ENCODE measurements at places on chromosomes 13 and 19.
A peak's percentile ranks its signal among the peaks of the same experiment; 100 is the strongest.

GRCh38 chr19:29547981-29548380, 22.2 kb downstream of the VSTM2B start:
- DNase-seq, result no peak

DNA sequence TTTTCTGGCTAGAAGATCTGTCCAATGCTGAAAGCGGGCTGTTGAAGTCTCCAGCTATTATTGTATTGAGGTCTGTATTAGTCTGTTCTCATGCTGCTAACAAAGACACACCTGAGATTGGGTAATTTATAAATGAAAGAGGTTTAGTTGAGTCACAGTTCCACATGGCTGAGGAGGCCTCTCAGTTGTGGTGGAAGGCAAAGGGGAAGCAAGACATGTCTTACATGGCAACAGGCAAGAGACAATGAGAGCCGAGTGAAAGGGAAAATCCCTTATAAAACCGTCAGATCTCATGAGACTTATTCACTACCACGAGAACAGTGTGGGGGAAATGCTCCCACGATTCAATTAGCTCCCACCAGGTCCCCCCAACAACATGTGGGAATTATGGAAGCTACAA, 980.4 kb downstream of the SLITRK5 start:
- no peak for DNase-seq

DNA sequence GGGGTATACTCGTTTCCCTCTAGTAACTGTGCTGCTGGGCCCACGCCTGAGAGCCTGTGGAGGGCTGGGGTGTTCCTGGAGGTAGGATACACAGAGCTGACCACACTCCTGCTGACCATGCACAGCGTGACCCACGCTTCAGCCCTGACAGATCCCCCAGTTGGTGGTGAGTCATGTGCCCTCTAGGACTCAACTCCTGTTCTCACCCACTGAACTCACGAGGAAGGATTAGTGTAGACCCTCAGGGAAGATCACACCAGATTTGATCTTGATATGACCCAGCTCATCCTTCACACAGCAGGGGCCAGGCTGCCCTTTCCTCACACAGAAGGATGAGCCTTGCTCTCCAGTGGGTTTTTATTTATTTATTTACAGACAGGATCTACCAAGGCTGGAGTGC, 13.3 kb upstream of the ACP7 start:
- no peak for DNase-seq

DNA sequence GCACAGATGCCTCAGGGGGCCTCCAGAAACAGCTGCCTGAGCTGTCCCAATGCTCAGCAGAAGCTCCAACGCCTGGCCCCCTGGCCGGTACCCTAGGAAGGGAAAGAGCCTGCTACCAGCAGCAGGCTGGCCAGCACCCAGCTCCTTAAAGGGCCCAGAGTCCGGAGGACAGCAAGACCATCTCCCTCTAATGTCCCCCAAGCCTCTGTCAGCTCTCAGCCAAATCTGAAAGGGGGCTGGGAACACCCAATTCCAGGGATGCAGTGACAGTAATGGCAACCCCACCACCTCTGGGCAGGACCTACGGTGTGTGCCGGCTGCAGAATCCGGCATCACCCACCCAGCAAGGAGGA, 4.2 kb downstream of the PPP6R1 start:
- DNase-seq, result no peak

- DNase-seq, result no peak
Observed at GRCh38 chr13:36975172-36975571, 24.0 kb downstream of the ALG5 start.

- DNase-seq, result no peak
Observed at GRCh38 chr19:18682807-18683108, 722 bp upstream of the CRTC1 start.

- no peak for DNase-seq
Observed at GRCh38 chr13:29379281-29379680, 216.2 kb downstream of the SLC7A1 start.

GRCh38 chr19:52094526-52095130, 937 bp downstream of the ZNF841 start:
- no peak for DNase-seq

DNA sequence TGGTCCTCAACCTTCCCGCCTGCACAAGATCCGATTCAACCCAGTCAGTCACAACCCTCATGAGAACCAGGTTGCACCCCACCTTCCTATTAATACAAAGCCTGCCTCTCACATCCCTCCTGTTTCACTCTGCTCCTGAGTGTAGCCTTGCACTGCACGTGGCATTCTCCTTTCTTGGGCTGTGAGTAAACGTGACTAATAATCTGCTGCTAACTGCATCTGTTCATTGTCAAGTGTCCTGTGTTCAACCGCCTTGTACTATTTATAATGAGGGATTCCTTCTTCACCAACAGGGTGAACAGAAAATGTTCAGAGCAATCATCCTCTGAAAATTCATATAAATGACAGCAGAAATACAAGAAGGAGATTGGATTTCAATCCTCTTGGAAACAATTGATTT, 1608.2 kb downstream of the SLITRK5 start:
- no peak for DNase-seq

DNA sequence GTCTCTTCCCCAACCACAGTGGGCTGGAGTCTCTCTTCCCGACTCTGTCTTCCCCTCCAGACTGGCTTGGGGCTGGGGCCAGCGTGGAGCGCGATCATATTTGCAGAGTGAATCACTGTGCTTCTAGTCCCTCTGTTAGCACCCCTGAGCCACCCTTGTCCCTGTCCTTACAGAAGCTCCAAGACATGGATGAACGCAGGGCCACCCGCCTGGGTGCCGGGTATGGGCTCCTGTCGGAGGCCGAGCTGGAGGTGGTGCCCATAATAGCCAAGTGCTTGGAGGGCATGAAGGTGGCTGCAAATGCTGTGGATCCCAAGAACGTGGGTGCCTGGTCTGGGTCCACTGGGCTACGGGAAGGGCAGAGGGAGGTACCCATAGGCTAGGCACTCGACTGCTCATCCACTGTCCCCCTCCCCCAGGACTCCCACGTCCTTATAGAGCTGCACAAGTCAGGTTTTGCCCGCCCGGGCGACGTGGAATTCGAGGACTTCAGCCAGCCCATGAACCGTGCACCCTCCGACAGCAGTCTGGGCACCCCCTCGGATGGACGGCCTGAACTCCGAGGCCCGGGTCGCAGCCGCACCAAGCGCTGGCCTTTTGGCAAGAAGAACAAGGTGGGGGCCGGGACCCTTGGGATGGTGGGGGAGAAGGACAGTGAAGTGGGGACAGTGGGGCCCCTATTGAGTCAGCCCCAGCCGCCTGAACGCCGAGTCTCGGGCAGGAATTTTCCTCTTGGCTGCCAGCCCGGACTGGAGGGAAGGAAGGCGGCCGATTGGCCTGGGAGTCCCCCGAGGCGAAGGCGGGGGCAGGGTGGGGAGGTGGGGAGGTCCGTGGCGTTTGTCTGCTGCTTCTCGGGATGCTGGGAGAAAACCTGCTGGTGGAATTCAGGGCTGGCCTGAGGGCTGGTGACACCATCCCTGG, 5.2 kb downstream of the TRIP10 start:
- DNase-seq, result peak; percentile 92

DNA sequence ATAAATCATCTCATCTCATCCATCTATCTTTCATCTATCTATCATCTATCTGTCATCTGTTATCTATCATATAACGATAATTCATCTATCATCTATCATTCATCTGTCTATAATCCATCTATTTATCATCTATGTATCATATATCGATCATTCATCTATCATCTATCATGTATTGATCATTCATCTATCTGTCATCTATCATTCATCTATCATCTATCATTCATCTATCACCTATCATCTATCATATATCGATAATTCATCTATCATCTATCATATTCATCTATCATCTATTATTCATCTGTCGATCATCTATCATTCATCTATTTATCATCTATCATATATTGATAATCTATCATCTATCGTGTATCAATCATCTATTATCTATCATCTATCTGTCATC, 100.4 kb upstream of the ZNF492 start:
- DNase-seq, result no peak

DNA sequence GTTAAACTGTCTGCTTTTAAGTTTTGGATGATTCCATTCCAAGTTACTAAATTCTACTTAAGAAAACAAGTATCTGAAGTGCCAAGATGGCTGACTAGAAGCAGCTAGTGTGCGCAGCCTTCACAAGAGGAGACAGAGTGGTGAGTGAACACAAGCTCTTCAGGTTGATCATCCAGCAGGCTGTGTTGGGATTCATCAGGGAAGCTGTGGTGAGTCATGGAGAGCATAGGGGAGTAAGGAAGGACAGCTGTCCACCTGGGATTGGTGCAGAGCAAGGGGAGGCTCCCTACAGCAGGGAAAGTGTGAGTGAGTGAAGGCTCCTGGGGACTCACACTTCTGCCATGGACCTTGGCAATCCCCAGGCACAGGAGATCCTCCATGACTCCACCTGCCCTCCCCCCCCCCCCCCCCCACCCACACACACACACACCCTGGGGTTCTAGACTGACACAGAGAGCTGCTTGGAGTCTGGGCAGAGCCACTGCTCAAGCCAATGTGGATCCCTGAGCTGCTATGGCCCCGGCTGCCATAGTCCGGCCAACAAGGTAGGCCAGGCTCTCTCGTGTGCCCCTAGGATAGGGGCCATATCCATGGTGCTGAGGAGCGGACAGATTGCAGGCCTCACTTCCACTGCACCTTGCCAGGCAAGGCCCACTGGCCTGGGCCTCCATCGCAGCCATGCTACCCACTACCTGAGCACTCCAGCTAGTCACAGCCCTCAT, 23.5 kb downstream of the SLC25A15 start:
- no peak for DNase-seq

DNA sequence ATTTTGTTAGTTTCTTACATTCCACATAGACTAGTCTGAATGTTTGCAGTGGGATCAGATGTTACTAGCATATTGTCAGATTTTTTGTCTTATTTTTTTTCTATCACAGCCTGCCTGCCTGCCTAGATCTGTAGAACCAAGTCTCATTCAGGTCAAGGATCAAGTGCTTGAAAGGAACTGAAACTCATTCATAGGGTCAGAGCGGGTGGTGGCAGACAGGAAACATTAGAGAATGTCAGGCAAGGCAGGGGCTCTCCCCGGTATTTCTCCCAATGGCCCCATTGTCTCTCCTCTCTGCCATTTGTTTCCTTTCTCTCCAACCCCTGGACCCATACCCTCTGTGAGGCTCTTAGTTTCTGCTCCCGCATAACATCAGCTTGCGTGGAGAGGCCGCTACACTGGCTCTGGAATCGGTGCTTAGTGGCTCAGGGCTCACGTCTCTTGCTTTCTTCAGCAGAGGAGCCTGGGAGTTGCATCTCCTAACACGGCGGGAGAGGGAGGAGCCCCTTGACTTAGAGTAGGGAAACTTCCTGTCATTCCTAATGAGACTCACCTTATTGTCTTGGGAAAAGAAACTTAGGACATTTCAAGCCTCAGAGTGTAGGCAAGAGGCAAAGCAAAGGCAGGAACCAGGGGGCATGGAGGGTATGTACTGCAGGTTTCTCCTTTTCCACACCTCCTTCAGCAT, 35.6 kb upstream of the SPATA13 start:
- no peak for DNase-seq

GRCh38 chr13:77522444-77522843, 13.1 kb upstream of the SCEL start:
- DNase-seq, result no peak

GRCh38 chr13:68439817-68440216, 1209.7 kb upstream of the PCDH9 start:
- DNase-seq, result no peak

DNA sequence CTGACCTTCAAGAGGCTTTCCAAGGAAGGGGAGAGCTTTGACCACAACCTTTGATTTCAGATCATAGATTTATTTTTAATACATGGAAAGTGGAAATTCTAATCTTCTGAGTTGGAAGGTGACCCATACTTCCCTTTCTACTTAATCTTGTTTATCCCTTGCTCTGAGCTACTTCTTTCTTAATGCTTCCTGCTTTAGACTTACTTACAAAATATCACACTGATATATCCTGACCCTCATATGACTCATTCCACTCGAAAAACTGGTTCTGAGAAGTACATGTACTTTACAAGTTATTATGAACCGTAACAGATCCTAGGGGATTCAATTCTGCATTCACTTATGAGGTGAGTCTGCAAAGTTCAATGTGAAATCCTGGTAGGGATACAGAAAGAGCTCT, 76.2 kb upstream of the IRS2 start:
- no peak for DNase-seq

- no peak for DNase-seq
Observed at GRCh38 chr19:1807695-1808394, 4.2 kb downstream of the ATP8B3 start.

DNA sequence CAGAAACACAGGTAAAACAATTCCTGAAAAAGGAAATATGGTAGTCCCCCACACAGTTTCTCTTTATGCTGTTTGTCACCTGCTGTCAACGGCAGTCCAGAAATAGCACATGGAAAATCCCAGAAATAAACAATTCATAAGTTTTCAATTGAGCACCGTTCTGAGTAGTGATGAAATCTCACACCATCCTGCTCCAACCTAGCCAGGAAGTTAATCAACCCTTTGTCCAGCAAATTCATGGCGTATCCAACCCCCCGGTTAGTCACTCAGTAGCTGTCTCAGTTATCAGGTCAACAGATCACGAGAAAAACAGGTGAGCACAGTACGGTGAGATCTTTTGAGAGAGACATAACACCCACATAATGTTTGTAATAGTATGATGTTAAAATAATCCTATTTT, 74.2 kb downstream of the TUBGCP3 start:
- no peak for DNase-seq

DNA sequence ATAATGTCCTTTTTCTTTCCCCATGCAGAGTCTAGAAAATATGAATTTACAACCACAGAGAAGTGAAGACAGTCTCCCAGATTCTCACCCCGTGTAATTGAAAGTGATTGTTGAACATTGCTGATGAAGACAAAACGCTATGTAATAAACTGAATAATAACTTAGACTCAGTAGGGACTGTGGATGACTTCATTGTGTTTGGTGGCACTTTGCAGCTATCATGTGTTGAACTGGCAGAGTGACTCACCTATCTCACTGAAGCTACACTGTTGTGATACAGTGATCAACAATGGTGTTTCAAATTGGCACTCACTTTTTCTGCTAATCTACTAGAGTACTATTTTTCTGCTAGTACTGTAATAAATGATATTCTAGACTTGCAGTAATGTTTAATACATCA, 261.3 kb downstream of the DACH1 start:
- no peak for DNase-seq

- DNase-seq, result no peak
Observed at GRCh38 chr13:107843281-107843680, 372.1 kb downstream of the LIG4 start.

DNA sequence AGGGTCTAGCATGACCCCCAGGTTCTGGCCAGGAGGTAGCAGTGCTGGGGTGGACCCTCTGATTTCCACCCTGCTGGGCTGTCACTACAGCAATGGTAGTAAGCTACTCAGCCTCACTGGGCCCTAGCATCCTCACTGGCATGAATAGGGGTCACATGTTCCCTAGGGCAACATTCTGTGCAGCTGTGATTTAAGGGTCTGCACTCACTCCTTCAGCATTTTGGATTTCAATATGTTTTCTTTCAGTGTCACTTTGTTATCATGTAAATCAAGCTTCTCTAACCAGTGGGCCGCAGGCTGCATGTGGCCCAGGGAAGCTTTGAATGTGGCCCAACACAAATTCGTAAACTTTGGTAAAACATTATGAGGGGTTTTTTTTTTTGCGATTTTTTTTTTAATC, 57.8 kb downstream of the SPATA13 start:
- DNase-seq, result no peak

- no peak for DNase-seq
Observed at GRCh38 chr19:4980838-4981680, 12.1 kb downstream of the KDM4B start.
